ENCODE measurements at places on chromosomes 3 and 15.

GRCh38 chr3:39134305-39134704 lies 19.1 kb downstream of the CSRNP1 start:
- ATAC-seq: no peak

DNA sequence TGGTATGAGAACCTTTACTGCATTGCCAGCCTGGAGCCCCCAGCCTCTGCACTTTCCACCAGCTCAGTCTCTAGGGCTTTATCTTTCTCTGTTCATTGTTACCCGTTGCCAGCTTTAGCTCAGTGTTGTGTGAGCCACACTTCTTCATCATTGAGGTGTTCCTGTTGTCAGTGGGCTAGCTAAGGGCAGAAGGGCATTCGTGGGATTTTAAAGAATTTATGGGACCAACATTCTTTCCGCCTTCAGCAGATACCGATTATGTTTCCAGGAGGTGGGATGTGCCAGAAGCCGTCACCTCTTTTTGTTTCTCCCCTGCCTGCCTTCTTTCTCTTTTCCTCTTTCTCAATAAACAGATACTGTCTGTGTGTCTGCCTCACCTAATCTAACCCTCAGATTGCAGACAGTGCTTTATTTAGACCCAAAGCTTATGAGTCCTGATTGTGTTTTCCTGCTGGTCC lies 64.5 kb downstream of the PGPEP1L start:
- ATAC-seq: no peak

DNA sequence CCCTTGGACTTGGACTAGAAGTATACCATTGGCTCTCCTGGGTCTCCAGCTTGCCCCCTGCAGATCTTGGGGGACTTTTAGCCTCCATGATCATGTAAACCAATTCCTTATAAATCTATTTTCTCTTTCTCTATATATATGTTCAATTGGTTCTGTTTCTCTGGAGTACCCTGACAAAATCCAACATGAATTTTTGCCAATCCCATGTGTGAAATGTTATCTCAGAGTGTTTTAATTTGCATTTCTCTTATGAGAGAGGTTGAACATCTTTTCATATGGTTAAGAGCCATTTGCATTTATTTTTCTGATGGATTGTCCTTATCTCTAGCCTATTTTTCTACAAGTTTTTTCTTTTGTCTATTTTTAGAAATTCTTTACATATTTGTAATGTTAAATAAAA lies 131.7 kb upstream of the NEO1 start:
- ATAC-seq: no peak

GRCh38 chr3:156071031-156071430 lies 49.3 kb upstream of the KCNAB1 start:
- no peak for ATAC-seq
